ENCODE measurements at places on chromosomes 7 and 10.

- no peak for DNase-seq
These were observed 23.8 kb downstream of the CYTH3 start for GRCh38 chr7:6248581-6248980.

- no peak for DNase-seq
These were observed 50.4 kb upstream of the WNT16 start for GRCh38 chr7:121278120-121279021.

DNA sequence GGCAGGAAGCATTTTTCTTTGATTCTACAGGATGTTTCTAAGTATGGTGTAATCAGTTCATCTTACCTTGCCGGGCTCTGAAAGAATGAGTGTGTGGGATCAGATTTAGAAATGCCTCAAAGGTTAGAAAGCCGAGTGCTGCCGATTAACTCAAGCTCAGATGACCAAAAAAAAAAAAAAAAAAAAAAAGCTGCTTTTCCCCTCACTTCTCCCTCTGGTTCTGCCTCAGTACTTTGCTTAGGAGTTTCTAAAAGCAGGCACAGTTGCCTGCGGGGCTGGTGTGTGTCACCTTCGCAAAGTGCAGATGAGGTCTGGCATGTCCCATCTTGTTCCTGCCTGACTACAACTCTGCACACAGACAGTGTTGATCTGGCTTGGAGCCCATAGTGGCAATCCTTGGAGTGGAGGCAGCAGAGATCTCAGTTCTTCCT lies 47.0 kb downstream of the KIAA1217 start:
- DNase-seq = no peak

- no peak for DNase-seq
These were observed 92.3 kb downstream of the NKX6-2 start for GRCh38 chr10:132693676-132694075.

DNA sequence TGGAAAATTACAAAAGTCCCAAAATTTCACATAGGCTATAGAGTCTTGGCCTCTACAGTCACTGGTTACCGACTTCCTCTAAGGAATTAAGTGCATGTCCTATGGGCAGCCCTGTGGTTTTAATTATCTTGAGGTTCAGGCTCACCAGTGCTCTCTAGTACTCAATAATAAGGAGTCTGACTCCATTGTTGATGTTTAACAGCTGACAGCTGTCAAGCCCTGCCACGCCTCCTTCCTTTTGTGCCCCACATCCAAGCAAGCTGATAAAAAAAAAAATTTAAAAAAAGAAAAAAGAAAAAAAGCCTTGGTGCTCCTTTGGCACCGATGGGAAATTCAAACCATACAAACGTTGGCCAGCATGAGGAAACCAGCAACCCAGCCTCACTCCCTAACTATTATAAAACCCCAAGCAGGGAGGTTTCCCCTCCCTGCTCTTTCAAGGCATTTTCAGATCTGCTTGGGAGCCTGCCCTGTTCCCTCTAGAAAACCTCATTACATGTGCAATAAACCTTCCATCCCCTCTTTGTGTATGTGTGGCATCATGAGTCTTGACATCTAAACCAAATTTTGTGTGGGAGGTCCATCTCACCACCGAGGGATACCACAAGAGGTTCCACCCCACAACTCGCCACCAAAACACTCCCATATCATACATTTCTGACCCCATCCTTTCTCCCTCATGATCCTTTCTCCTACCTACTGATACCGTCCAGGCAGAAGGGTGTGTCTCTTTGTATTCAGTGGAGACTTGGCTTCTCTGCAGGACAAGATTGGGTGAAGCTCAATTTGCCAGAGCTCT lies 70.9 kb upstream of the CCDC71L start:
- DNase-seq = no peak

GRCh38 chr7:1668396-1669063 lies 1.5 kb upstream of the ELFN1 start:
- DNase-seq = no peak

DNA sequence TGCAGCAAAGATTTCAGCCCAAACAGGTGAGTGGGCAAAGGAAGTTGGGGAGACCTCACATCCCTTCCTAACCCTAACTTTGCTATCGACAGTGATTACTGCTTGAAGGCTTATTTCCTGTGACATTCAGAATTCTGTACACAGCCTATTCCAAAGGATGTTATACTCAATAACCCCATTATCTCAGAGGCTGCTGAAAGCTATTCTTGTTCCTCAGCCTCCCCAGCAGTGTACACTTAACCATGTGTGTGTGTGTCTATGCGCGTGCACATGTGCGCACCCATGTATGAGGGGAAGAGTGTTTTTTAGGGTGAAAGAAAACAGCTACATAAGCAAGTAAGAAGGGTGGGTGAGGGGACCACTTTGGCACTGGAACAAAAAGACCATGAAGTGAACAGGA lies 90.4 kb upstream of the KCNIP2 start:
- no peak for DNase-seq

- DNase-seq = no peak
These were observed 409.5 kb downstream of the SUGCT start for GRCh38 chr7:40544221-40544723.

DNA sequence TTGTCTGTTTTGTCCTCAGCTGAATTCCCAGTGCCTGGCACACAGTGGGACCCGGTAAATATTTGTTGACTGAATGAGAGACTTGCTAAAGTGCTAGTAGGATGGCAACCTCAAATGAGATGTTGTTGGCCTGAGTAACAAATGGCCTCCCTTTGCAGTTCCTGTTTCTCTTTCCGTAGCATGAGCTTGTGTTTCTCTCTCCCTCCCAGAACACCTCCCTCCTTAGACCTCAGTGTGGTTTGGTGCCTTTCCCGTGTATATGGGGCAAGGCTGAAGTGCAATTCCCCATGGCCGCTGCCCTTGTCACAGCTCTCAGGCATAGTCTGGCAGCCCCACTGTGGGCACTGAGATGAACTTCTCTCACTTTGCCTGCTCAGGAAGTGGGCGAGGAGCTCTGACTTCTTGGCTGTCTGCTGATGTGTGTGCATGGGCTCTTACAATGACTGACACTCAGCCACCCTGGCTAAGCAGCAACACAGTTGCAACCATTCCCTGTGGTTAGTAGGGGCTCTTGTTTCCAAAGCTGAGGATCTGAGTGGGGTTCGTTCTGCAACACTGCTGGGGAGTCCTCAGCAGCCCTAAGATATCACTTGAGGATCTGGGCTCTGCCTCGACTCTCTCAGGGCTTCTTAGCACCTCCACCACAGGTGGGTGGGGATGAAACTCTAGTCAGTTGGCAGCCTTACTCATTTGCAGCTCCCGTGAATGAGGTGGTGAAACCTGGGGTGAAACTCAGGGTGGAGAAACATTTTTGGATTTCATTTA lies 136.1 kb downstream of the ICA1 start:
- peak; percentile 61 for DNase-seq

- no peak for DNase-seq
These were observed 5.4 kb downstream of the TFEC start for GRCh38 chr7:116024826-116025809.

DNA sequence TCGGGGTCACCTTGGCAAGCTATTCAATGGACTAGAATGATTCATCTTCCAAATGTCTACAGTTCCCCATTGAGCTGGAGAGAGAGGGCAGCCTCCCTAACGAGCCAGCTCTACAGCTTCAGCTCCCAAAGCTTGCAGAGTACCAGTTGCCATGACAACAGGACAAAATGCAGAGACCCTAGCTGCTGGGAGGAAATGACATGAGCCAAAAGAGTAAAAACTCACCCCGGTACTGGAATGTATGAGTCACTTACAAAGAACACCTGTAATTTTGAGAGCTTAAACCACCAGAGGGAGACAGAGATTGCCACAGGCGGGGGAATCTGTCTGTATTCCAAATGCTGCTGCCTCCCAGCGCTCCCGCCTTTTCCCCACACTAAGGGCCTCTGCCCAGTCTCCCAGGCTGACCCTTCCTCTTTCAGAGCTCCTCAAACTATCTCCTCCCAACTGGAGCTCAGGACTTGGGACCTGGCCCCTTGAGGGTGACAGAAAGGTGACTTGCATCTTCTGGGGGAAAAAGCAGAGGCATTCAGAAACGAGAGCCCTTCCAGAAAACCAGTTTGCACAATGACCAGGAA lies 95.5 kb downstream of the CUL2 start:
- DNase-seq = peak; percentile 17

- no peak for DNase-seq
These were observed 106.3 kb downstream of the CPED1 start for GRCh38 chr7:121094829-121095228.

DNA sequence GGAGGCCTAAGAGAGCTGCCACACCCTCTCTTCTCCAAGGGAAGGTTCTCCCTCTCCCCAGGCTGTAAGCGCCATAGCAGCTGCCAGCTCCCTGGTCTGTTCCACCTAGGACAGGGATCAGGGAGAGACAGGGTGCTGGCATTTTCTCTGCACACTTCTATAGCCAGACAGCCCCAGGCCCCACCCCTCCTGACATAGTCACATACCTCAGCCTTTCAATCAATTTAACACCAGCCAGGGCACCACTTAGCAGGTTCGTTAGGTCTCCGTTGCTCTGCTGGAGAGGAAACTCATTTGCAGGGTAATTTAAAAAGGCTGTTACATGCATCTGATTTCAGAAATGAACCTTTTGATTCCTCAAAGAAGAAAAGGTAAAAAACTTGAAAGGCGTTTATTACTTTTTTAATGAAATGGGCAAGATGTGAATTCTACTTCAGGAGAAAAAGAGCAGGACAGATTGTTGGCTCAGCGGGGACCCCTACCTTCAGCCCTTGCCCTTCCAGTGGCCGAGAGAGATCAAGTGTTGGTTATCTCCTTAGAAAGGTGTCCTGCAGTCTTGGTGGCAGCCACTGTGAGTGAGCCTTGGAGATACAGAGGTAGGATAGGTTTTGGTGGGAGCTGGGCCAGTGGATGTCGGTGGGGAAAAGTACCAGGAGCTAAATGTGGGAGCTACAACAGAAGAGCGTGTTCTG lies 180.5 kb upstream of the GALNT17 start:
- no peak for DNase-seq

DNA sequence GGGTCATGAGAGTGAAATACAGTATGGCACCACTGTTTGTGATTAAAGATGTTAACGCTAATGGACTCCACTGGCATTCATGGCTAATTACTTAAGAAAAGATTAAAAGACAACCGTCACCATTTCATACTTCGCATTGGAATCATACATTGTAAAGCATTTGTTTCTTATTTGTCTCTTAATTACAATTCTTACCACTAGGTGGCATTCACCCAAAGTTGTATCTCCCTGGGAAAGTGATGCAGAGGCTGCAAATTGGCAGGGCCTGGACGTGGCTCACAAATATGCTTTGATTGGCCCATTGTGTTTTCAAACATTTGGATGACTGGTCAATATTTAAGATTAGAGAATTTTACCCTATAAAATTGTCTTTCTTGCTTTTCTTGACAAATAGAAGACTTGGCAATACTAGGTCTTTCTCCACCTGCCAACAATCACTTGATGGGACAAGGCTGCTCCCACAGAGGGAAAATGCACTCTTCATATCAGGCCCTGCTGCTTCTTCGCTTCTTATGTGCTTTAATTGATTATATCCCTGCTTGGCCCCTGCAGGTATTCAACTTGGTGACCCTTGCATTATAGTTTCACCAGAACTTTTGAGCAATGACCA lies 72.1 kb upstream of the STARD3NL start:
- DNase-seq = no peak

DNA sequence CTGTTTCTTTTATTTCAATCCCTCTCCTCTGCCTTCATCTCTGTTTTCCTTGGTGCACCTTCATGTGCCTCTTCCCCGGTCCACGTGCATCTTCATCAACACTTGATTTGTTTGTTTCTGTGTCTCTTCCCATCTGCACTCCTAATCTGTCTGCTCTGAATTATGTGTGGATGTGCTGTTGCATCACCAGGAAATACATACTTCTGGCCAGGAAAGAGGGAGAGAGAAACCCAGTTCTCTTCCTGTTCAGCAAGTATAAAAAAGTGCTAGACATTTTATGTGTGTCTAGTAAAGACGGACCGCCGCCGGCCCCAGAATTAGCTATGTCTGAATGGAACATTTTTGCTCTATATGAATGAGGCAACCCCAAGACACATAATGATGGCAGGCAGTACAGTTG lies 93.8 kb downstream of the CALD1 start:
- no peak for DNase-seq

DNA sequence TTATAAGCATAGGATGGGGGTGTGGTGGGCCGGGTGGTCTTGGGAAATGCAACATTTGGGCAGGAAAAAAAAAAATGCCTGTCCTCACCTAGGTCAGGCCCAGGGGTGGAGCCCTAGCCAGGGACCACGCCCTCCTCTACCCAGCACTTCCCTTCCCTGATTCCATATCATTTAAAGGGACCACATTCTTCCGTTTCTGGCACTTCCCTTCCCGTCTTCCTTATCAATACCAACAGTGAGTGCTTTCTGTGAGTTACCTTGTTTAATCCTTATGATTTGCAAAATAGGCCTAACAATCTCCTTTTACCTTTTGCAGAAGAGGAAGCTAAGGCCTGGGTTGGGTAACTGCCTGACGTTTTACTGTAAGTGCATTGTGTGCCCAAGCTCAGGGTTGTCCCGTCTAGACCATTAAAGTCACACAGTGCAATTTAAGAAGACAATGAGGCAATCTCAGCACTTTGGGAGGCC lies 16.7 kb upstream of the C10orf95 start:
- DNase-seq = no peak

GRCh38 chr7:80900583-80901576 lies 18.0 kb downstream of the SEMA3C start:
- DNase-seq = no peak

DNA sequence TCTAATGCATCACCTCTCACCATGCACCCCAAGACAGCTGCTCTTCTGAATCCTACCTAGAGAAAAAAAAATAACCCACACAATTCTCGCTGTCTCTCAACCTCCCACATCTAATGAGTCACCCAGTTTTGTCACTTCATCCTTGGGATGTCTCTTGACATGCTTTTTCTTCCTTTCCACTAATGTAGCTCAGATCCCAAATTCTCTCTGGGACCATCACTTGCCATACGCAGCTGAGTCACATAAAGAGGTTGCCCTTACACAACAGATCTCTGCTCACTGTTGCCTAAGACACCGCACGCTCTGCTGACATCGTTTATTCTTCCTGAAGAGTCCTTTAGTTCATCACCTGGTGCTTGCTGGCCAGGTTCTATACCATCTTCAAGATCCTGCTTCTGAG lies 606.0 kb upstream of the GALNT17 start:
- DNase-seq = no peak

- no peak for DNase-seq
These were observed 107.2 kb upstream of the TCF7L2 start for GRCh38 chr10:112842832-112843360.

DNA sequence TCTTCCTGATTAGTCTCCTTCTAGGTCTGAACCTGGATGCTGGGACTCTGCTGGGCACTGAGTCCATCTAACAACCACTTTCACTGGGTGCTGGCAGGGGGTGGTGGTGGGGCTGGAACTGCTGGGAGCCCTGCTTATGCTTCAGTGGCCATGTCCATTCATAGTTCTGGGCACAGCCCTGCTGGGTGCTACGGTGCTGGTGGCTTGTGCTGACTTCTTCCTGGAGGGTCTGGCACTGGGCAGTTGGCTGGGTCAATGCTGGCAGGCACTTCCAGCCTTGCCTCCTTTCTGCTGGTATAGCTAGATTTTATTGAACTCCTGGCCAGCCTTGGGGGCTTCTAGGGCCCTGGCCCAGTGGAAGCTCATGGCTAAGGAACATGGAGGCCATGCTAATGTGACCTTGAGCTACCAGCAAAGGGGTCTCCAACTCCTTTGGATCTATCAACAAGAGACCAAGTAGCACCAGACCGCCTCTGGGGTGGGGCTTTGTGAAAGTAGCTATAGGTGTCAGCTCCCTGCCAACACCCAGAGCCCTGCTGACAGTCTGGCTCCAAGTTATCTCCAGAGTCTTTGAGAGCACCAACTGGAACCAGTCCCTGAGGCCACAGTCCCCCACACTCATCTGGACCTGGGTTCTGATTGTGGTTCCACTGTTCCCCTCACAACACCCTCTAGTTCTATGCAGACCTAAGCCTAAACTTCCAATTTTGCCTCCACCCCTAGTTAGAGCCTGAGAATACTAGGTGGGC lies 99.6 kb downstream of the MAGI2 start:
- DNase-seq = no peak

- DNase-seq = no peak
These were observed 4.0 kb upstream of the UNCX start for GRCh38 chr7:1228545-1229201.

All from activated naive CD4-positive, alpha-beta T cell (primary cell).